ENCODE measurements at places on chromosomes 7 and 10. TPM values are rescaled to one million over a fixed set of nuclear protein-coding genes. Genes with fewer than 3 reads are reported as not detected.

SMKR1 gene
- total RNA-seq: 7.9 TPM

TRIM50 gene
- not detected for total RNA-seq

BTBD16 gene
- not detected for total RNA-seq

OR9A2 gene
- total RNA-seq: not detected

APBB1IP gene
- total RNA-seq: 44.8 TPM

HKDC1 gene
- total RNA-seq: 0.54 TPM

GPR26 gene
- not detected for total RNA-seq

DNA sequence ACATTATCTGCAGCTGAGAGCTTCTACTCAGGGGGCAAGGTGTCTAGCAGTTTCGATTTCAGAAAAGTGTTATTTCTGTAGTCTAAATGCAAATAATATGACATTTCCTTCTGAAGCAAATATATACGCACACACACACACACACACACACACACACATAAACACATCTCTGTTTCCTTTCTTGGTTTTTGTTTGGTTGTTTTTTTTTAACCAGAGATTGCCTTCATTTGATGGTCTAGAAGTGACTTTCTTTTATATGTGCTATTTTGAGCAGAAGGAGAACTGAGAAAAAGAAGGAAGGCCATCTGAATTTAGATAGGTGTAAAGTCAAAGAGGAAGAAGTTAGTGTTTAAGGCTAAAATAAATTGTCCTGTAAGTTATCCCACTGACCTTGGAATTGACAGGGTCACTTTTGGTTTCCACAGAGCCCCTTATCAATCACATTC is 142.2 kb downstream of the TRIL start:
- no peak for DNase-seq

- DNase-seq: no peak
Observed at GRCh38 chr10:71998840-71999194, 34.6 kb downstream of the CHST3 start.

GRCh38 chr7:154546946-154547587 is 455.9 kb downstream of the PAXIP1 start:
- no peak for DNase-seq

DNA sequence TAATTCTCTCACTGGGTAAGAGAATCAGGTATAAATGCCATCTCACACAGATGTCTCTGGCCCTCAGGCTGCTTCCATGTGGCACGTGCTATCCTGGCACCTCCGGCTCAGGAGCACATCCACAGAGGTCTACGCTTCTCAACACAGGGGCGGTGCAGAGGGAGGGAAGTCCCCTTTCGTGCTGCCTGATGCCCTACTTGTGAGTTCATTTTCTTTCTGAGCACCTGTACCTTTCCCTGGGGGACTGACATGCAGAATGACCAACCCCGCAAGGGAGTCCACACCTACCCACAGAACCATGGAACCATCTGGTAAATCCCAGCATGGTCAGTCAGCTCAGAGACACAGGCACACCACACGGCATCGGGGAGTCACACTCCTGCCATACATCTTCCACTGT is 99.0 kb upstream of the SAMD8 start:
- no peak for DNase-seq

DNA sequence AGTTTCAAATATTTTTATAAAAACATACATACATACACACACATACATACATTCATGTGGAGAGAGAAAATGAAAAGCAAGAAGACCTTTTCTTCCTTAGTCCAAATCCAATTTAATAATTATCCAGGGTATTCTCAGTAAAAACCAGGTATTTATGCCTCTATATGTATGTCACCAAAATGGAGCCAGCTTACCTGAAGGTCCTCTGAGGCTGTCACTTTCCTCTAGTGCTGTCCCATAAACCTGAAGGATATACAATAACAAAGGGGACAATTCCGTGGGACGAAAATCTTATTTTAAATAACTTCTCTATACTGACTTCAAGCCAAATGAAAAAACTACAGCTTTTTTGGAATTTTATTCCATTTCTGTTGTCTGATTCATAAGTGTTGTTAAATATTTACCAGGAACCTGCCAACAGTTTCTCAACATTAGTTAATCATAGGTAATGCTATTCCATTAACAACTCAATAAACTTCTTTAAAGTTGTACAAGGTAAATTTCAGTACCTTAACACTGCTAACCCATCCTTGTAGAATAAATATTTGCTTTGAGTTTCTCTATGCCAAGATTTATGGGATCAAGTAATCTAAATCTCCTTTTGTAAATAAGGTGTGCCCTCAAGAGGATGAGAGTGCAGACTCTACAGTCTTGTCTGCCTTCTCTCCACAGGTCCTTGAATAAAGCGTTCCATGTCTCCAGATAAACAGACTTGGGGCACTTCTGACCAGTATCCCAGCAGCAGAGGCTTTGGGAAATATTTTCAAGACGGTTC is 260.3 kb downstream of the AHR start:
- DNase-seq: no peak

DNA sequence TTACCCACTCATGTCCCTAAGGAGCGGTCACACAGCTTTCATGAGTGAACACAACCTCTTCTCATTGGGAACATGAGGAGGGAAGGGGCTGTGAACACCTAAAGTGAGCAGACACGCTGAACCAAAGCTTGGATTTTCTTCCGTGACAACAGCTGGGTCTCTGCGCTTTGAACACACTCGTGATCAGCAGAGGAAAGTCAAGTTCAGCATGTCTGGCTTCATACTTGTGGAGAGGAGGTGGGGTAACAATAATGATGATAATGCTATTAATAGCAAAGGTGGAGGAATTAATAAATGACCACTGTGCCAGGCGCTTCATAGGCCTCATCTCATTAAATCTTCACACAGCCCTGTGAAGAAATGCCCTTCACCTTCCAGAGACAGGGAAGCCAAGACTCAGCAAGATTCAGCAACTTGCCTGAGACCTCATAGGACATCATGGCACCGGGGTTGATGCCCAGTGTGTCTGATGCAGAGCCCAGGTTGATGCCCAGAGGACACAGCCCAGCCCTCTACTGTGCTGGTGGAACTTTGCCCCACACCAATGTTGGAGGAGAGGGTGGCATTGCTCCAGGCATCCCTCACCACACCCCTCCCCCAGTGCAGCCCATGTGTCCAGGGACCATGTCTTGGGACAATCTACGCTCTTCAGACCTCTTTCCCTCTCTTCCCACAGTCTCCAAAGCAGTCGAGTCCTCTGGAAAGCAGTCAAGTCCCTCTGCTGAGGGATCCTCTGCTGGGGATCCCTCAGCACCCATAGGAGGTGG is 40.6 kb downstream of the GSDME start:
- DNase-seq: no peak

DNA sequence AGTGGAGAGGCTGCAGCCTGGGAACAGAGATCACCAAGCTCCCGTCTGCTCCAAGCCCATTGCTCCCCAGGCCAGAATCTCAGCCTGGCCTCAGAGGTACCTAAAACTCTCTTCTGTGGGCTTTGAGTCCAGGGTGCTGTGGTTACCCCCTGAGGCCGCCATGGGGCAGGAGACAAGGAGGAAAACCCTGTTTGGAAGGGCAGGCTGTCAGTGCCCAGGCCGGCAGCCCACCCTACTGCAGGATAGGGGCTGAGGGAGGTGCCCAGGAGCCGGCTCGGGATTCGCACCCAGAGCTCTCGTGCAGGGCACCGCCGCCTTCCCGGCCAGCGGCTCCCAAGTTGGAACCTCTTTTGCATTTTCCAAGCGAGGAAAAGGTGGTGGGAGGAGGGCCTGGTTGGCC is 24.5 kb downstream of the UNCX start:
- no peak for DNase-seq

- no peak for DNase-seq
Observed at GRCh38 chr7:1237704-1238255, 5.1 kb downstream of the UNCX start.

- DNase-seq: no peak
Observed at GRCh38 chr7:13024121-13024674, 336.8 kb downstream of the ARL4A start.

DNA sequence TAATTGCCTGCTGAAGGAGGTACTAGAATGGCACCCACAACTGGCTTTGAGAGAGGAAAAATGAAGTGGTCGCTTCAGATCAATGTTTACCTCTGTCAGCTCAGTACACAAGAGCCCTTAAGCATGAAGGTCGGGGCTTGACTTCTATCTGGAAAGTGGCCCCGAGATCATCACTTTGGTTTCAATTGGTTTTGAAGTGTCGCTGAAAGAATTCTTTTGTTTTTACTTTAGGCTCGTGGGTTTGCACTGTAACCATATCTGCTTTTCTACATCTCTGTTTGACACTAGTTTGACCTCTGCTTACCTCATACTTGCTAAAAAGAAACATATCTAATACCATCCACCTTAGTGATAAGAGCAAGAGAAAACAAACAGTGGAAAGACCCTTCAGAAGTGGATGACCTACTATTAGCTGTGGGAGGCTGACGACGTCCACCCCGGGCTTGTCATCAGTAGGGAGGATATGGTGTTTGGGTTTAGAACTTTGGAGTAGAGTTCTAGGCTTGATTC is 361.8 kb downstream of the GATA3 start:
- DNase-seq: peak; percentile 12

GRCh38 chr10:64873959-64874358 is 1352.8 kb downstream of the REEP3 start:
- no peak for DNase-seq

- DNase-seq: no peak
Observed at GRCh38 chr10:86333826-86334487, 32.6 kb downstream of the GRID1 start.

GRCh38 chr10:51488766-51489408 is 210.5 kb downstream of the CSTF2T start:
- no peak for DNase-seq

DNA sequence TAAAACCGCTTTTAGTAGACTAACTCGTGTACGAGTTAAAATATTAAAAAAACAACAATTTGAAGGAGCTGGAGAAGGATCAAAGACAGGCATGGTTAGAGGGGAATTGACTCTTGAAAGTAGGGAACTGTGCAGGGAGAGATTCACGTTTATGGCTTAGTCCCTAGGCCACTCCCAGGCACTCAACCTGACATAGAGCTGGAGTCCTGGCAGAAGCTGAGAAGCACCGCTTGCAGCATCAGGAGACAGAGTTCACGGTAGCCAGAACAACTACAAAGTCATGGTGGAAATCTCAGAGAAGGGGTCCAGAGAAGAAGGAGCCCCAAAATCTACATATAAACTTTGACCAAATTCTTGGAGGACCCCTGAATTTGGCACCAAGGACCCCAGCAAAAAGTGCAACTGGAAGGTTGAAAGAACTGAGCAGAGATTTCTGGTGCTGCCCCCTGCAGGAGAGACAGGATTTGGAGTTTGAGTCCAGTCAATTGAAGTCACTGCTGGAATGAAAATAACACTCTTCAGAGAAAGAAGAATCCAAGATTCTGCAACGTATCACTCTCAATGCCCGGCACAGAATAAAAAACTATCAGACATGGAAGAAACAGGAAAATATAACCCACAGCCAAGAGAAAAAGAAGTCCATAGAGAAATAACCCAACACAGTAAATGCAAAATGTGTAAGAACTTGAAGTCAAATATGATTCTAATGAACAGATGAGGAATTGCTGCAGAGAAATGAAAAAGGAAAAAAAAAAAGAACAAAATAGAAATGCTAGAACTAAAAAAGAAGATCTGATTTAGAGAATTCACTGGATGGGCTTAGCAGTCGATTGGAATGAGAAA is 493.3 kb upstream of the PODXL start:
- DNase-seq: no peak

DNA sequence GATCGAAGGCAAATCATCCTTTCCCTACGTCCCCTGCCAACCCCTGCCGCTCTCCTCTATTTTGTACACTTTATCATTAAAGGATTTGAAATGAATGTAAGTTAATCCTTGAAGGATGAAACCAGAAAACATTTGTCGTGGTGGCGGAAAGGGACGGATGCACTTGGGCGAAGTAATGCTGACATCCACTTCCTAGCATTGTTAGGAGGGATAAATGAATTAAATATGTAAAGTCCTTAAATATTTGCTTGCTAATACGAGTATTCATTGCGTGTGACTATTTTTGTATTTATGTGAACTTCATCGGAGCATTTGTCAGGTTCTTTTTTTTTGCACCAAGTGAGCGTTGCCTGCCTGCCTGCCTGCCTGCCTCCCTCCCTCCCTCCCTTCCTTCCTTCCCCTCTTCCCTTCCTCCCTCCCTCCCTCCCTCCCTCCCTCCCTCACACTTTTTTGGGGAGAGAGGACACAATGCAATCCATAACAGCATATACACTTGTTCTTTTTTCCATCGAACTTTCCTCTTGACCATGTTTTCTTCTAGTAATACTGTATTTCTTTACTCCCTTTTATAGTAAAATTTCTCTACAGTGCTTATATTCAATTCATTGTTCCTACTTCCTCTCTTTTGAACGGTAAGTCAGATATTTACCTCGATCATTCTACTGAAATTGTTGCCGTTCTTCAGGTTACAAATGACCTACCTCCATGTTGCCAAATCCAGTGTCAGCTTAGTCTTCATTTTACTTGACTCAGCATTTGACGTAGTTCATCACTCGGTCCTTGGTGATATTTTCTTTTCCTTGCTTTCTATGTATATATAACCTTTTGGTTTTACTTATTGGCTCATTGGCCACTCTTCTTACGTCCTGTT is 831 bp downstream of the CCDC7 start:
- DNase-seq: no peak

DNA sequence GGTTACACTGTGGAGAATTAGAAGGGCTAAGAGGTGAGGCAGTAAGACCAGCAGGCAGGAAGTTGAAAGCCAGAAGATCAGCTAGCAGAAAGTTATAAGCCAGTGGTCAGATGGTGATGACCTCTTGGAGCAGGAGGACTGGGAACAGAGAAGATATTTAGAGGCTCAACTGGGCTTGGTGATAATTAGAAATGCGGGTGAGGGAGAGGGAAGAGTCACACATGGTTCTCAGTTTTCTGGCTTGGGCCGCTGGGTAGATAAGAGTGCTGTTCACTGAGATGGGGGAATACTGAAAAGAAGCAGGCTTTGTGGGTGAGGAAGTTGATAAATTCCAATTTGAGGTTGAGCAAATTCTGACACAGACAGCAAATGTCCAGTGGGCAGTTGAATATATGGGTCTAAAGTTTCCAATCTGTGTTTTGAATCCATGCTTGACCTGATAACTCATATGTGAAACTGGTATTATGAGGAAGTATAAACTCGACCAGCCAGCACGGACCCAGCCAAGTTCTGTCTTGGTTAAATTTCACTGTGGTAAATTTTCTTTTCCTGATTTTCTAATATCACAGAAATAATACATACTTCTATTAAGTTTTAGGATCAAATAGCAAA is 22.7 kb downstream of the LSMEM1 start:
- no peak for DNase-seq

GRCh38 chr7:95907337-95907736 is 135.0 kb downstream of the DYNC1I1 start:
- DNase-seq: no peak

DNA sequence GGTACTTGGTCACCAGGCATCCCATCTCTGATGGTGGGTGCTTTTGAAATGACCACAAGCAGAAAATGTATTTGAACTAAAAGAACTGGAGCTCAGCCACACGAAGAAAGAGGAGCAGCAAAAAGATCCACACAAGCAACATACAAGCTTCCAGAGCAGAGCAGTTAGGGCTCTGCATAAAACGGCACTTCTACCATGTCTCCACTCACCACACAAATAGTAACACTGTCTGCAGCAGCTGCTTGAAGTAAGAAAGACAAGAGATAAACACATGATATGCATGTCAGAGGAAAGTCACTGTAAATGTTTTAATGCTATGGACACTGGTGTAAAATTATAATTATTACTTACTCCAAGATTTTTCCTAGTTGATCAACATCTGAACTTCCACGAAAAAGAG is 32.5 kb upstream of the FAM133B start:
- DNase-seq: no peak
